ENCODE measurements at places on chromosomes 12 and 14. TPM values are rescaled to one million over a fixed set of nuclear protein-coding genes. Genes with fewer than 3 reads are reported as not detected.

TMTC1 gene
- 115 TPM for total RNA-seq

FGF6 gene
- not detected for total RNA-seq

SLC35F4 gene
- total RNA-seq = not detected

STXBP6 gene
- 13.2 TPM for total RNA-seq

CLEC1A gene
- 0.12 TPM for total RNA-seq

CLECL1 gene
- total RNA-seq = not detected

SART3 gene
- 105 TPM for total RNA-seq

TBC1D30 gene
- 0.08 TPM for total RNA-seq

TMEM229B gene
- 0.15 TPM for total RNA-seq

KSR2 gene
- not detected for total RNA-seq

BMP4 gene
- 16.8 TPM for total RNA-seq

SALL2 gene
- 2.0 TPM for total RNA-seq

SLC39A5 gene
- total RNA-seq = not detected

CLEC4C gene
- total RNA-seq = not detected

FAM181A gene
- total RNA-seq = not detected

POTEG gene
- not detected for total RNA-seq

IPO4 gene
- 41.9 TPM for total RNA-seq

RNFT2 gene
- total RNA-seq = 4.2 TPM

SERPINA10 gene
- not detected for total RNA-seq

FGF23 gene
- total RNA-seq = not detected

MORN3 gene
- 2.0 TPM for total RNA-seq

OASL gene
- total RNA-seq = 0.23 TPM
